HFFc6 (cell line): ENCODE measurements at places on chromosomes 4 and X. TPM values are rescaled to one million over a fixed set of nuclear protein-coding genes. Genes with fewer than 3 reads are reported as not detected.

GRCh38 chr4:54843106-54843505, 185.3 kb downstream of the KIT start:
- peaks cover 6% of the 10 kb centered on the region; the same call in 1 of the 2 replicates for H3K27me3 ChIP-seq
- H3K4me1 ChIP-seq = no peaks in the 10 kb centered on the region
- no peaks in the 10 kb centered on the region for H3K36me3 ChIP-seq
- H3K4me3 ChIP-seq = no peak overlapping the region
- no peak overlapping the region for H3K27ac ChIP-seq

DNA sequence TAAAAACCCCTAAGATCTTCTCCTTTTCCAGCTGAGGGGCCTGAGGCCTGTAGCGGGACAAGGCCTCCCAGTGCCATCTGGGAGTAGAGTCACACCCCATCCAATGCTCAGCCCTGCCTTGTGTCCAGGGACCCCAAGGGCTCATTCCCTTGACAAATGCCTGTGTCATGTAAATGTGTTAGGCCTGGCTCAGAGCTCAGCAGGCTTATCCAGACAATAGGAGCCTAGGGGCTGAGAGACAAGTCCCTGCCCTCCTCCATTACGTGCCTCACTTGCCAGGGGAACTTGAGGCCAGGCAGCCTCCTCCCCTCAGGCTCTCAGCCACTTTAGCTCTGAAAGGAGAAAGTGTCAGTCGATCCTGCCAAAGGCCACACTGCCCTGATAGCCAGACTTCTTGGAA, 166.8 kb upstream of the MAMLD1 start:
- H3K27ac ChIP-seq = no peak overlapping the region
- H3K27me3 ChIP-seq = no peaks in the 10 kb centered on the region; the same call in 1 of the 2 replicates
- no peak for DNase-seq
- no peak overlapping the region for H3K4me3 ChIP-seq
- peaks cover 31% of the 10 kb centered on the region for H3K4me1 ChIP-seq
- H3K36me3 ChIP-seq = no peaks in the 10 kb centered on the region

CT55 gene
- not detected in 3 replicates for total RNA-seq

DNA sequence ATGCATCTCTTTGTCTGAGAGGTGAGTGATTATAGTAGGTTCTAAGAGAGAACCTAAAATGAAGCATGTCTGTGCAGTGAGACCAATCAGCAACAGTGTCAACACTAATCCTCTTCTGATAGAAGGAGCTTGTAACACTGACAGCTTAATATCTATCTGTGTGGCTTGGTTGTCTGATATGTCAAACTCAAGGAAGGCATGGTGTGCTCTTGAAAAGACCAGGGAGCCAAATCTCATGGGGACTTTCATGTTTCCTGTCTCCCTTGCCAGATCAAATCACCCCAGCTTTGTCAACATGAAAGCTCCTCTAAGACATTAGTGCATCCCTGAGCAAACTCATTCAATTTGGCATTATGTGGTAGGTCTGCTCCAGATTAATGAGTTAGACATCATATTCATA, 95.4 kb downstream of the ANOS1 start:
- H3K27ac ChIP-seq = no peak overlapping the region
- no peaks in the 10 kb centered on the region for H3K4me1 ChIP-seq
- no peaks in the 10 kb centered on the region; the same call in 1 of the 2 replicates for H3K27me3 ChIP-seq
- no peaks in the 10 kb centered on the region for H3K36me3 ChIP-seq
- DNase-seq = no peak

DNA sequence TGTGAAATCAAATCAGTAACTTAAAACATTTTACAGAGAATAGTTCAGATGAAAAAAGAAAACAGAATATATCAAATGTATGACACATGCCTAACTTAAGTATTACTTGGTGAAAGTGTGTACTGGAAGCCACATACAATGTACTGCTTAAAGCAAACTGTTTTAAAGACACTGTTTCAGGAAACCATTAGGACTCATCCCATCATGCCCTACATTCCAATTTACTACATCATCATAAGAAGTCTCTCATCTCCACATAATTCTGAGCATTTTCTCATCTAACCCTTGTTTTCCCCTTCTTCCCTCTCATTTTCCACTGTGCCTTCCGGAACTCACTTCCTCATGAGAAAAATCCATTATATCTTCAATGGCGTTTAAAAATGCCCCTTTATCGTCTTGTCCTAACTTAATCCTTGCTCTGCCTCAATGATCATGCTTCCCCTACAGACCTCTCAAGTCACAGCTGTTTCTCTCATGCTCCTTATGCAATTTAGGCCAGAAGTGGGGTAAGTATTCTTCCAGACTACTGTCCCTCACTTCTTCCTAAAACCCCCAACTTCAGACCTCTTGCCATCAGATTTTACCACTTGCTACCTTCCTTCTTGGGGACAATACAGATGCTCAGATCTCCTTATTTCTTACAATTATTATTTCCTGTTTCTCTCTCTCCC, 26.8 kb upstream of the FGF5 start:
- H3K27me3 ChIP-seq = no peaks in the 10 kb centered on the region
- no peak overlapping the region for H3K27ac ChIP-seq
- no peaks in the 10 kb centered on the region for H3K36me3 ChIP-seq
- H3K4me3 ChIP-seq = no peak overlapping the region

RHOXF2B gene
- total RNA-seq = not detected in 3 replicates

ADAMTS3 gene
- 0.03 to 0.18 TPM in 2 of 3 replicates, not detected in the other for total RNA-seq

- H3K36me3 ChIP-seq = no peaks in the 10 kb centered on the region
- peaks cover under 1% of the 10 kb centered on the region; the same call in 1 of the 2 replicates for H3K27me3 ChIP-seq
- DNase-seq = no peak
- H3K4me3 ChIP-seq = no peak overlapping the region
- no peak overlapping the region for H3K27ac ChIP-seq
Observed at GRCh38 chr4:52704661-52705060, 45.6 kb upstream of the USP46 start.

DNA sequence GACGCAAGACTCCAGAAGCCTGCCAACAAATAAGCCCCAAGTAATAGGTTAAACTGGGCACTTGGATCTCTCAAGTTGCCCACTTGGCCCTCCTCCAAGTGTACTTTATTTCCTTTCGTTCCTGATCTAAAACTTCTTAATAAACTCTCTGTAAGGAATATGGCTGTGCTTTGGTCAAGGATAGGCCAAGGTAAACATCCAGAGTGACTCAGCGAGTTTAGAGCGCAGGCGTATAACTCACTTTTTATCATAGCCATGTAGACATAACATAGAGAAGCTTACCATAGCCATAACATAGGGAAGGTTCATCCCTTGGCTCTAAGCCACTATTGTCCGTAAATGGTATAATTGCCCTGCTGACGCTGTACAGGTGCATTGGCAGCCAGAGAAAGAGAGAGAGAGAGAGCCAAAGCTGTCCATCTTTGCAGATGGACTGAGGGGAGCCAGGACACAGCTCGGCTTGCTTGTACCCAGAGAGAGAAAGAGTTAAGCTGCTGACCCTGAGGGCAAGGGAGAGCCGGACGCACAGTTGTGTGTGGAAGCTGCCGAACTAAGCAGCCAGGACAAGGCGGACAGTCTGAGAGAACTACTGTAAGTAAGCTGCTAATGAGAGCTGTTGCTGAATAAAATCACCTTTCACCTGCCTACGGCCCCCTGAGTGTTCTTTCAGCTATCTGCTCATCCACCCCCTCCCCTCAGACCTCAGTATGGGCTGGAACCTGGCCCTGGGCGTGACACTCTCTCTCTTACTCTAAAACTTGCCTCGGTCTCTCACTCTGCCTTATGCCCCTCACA, 1.8 kb downstream of the TLR1 start:
- no peak for DNase-seq
- H3K36me3 ChIP-seq = no peaks in the 10 kb centered on the region
- no peak overlapping the region for H3K4me3 ChIP-seq
- peaks cover 17% of the 10 kb centered on the region; the same call in 1 of the 2 replicates for H3K4me1 ChIP-seq
- peaks cover 2% of the 10 kb centered on the region; the same call in 1 of the 2 replicates for H3K27me3 ChIP-seq
- H3K27ac ChIP-seq = no peak overlapping the region

PIN4 gene
- 3.9 to 4.6 TPM (median 4.1 TPM) in 3 replicates for total RNA-seq

GRCh38 chrX:77899081-77899828, at the start of gene COX7B:
TSS of gene COX7B (plus strand) at chrX:77899468. CDS start at chrX:77899554, 86 bp downstream.
- peak; percentile 97 for DNase-seq
- H3K4me3 ChIP-seq = peak within 1 kb of the TSS; percentile 93
- peaks cover 8% of the 10 kb centered on the region for H3K27me3 ChIP-seq
- peaks cover 14% of the 10 kb centered on the region; the same call in 1 of the 2 replicates for H3K4me1 ChIP-seq
- H3K27ac ChIP-seq = peak within 1 kb of the TSS; percentile 93

- no peak overlapping the region for H3K27ac ChIP-seq
- peaks cover 22% of the 10 kb centered on the region; the same call in 1 of the 2 replicates for H3K4me1 ChIP-seq
- H3K27me3 ChIP-seq = peaks cover 16% of the 10 kb centered on the region
- H3K4me3 ChIP-seq = peak overlapping the region; percentile 29; the same call in 1 of the 2 replicates
- DNase-seq = no peak
- H3K36me3 ChIP-seq = no peaks in the 10 kb centered on the region
Observed at GRCh38 chr4:27764526-27764837, 903.8 kb downstream of the STIM2 start.

GRCh38 chrX:27163236-27163635, 299.9 kb downstream of the PPP4R3C start:
- no peak overlapping the region for H3K4me3 ChIP-seq
- no peaks in the 10 kb centered on the region for H3K4me1 ChIP-seq
- H3K27ac ChIP-seq = no peak overlapping the region
- no peaks in the 10 kb centered on the region for H3K27me3 ChIP-seq
- DNase-seq = no peak
- no peaks in the 10 kb centered on the region for H3K36me3 ChIP-seq

- H3K36me3 ChIP-seq = peaks cover 5% of the 10 kb centered on the region; the same call in 1 of the 2 replicates
- DNase-seq = no peak
- H3K27ac ChIP-seq = no peak overlapping the region
- no peaks in the 10 kb centered on the region for H3K27me3 ChIP-seq
- no peak overlapping the region for H3K4me3 ChIP-seq
- H3K4me1 ChIP-seq = no peaks in the 10 kb centered on the region
Observed at GRCh38 chrX:70336767-70337166, 46.9 kb downstream of the KIF4A start.

DNA sequence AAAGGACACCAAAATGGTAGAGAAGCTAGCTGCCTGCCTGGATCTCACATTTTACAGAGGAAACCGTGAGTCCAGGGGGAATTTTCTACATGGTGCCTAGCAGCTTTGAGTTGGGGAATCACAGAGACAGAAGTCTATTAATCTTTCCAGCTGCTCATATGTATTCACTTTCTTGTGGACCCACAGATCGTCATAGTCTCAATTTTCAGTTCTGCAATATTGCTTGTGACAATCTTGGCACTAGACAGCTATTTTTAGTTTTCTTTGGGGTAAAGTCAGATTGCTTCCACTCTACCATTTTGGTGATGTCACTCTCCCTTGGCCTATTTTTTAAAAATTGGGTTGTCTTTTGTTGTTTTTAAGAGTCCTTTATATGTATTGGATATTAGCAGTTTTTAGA, 233.4 kb upstream of the STK26 start:
- DNase-seq = no peak
- H3K27ac ChIP-seq = no peak overlapping the region
- peaks cover 1% of the 10 kb centered on the region; the same call in 1 of the 2 replicates for H3K27me3 ChIP-seq
- H3K4me3 ChIP-seq = no peak overlapping the region
- peaks cover 36% of the 10 kb centered on the region; the same call in 1 of the 2 replicates for H3K4me1 ChIP-seq

PCDH10 gene
- total RNA-seq = 27.8 to 155 TPM (median 109 TPM) in 3 replicates

DNA sequence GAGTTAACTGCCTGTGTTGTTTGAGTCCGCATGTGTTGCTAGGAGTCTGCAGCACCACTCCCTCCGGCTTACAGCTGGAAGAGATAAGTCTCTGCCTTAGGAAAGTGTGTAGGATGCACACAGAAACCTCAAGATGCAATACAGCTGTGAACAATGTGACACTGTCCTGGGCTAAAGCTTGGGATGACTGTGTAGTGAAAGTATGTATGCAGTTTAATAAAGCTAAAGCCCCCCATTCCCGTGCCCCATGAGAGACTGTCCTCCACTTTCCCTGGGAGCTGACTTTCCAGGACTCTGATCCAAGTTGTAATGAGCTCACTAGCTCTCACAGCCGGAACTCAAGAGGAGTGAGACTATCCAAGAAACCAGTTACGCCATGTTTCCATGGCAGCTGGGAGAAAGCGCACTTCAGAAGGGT, 156.6 kb upstream of the FTHL17 start:
- no peak overlapping the region; the same call in 1 of the 2 replicates for H3K4me3 ChIP-seq
- H3K36me3 ChIP-seq = no peaks in the 10 kb centered on the region
- peaks cover 36% of the 10 kb centered on the region for H3K4me1 ChIP-seq
- H3K27me3 ChIP-seq = peaks cover 1% of the 10 kb centered on the region; the same call in 1 of the 2 replicates

DDIT4L gene
- total RNA-seq = 0.08 to 4.0 TPM (median 1.9 TPM) in 3 replicates

GRCh38 chr4:187294861-187295260, 571.2 kb upstream of the FAT1 start:
- no peak overlapping the region for H3K4me3 ChIP-seq
- H3K36me3 ChIP-seq = peaks cover 27% of the 10 kb centered on the region
- DNase-seq = peak; percentile 11
- H3K27me3 ChIP-seq = no peaks in the 10 kb centered on the region
- H3K4me1 ChIP-seq = peaks cover 16% of the 10 kb centered on the region

SOWAHB gene
- total RNA-seq = 0.10 to 0.15 TPM in 2 of 3 replicates, not detected in the other

DNA sequence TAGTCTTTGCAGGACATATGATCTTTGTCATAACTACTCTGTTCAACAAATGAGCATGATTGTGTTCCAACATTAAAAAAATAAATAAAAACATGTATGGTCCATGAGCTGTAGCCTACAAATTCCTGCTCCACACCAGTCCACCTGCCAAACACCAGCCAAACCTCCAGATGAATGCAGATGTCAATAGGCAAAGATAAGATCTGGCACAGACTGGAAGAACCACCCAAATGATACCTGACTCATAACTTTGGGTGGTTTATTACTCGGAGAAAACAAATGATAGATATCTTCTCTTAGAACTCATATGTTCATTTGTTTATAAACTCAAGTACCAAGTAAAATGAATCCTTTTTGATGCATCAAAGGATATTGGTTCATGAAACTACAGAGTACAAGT, 425.1 kb downstream of the GBA3 start:
- no peak overlapping the region for H3K27ac ChIP-seq
- no peaks in the 10 kb centered on the region for H3K36me3 ChIP-seq
- no peak for DNase-seq
- no peak overlapping the region for H3K4me3 ChIP-seq
- no peaks in the 10 kb centered on the region for H3K4me1 ChIP-seq

GRCh38 chr4:113375964-113376666, 326.7 kb downstream of the ANK2 start:
- H3K27ac ChIP-seq = no peak overlapping the region
- no peak for DNase-seq
- no peaks in the 10 kb centered on the region for H3K4me1 ChIP-seq

UGT2A1 gene
- not detected in 3 replicates for total RNA-seq

NPY5R gene
- not detected in 3 replicates for total RNA-seq

TLL1 gene
- total RNA-seq = 0.12 to 1.0 TPM (median 0.56 TPM) in 3 replicates

SSX1 gene
- not detected in 3 replicates for total RNA-seq

- no peak overlapping the region for H3K27ac ChIP-seq
- H3K27me3 ChIP-seq = 0 out of 2 replicates have a peak, but pooled peaks cover 4% of the 10 kb centered on the region
- no peak for DNase-seq
- H3K4me3 ChIP-seq = no peak overlapping the region
- H3K36me3 ChIP-seq = no peaks in the 10 kb centered on the region
Observed at GRCh38 chrX:19156186-19156585, 33.9 kb upstream of the ADGRG2 start.

GRCh38 chrX:13855689-13856450, 39.0 kb upstream of the GPM6B start:
- H3K27me3 ChIP-seq = no peaks in the 10 kb centered on the region; the same call in 1 of the 2 replicates
- H3K4me1 ChIP-seq = no peaks in the 10 kb centered on the region
- H3K4me3 ChIP-seq = no peak overlapping the region
- no peak for DNase-seq

- no peak for DNase-seq
- no peak overlapping the region for H3K27ac ChIP-seq
- peaks cover 24% of the 10 kb centered on the region for H3K4me1 ChIP-seq
- H3K4me3 ChIP-seq = no peak overlapping the region
Observed at GRCh38 chr4:86452422-86452891, 92.6 kb upstream of the MAPK10 start.

DNAAF6 gene
- total RNA-seq = not detected in 3 replicates

SLC25A6 gene
- 295 to 352 TPM (median 321 TPM) in 3 replicates for total RNA-seq

HAND2 gene
- total RNA-seq = 0.55 to 3.8 TPM (median 3.2 TPM) in 3 replicates
